Nephron progenitor cell (in vitro differentiated cells): ENCODE measurements at places on chromosomes 16 and 17.

DNA sequence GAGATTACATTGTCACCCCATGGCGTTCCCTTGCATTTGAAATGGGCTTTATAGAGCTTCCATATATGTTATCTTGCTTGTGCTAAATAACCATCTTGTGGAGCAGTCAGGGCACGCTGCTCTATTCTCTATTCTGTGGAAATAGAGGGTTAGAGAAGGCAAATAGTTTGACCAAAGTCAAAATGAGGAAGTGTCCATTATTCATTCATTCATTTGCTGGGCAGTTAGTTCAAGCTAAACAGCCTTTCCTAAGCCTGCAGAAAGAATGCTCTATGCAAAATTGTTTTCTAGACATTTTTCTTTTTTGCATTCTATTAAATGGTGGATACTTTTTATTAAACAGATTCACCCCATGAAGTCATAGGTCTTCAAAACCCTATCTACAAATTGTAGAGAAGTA lies 67.8 kb upstream of the ELAC2 start:
- no peak for DNase-seq

- DNase-seq: peak; percentile 18
These were observed 4.0 kb downstream of the TGFB1I1 start for GRCh38 chr16:31475946-31476302.

GRCh38 chr16:57797526-57798266 lies 4.6 kb downstream of the KIFC3 start:
- DNase-seq: peak; percentile 64

GRCh38 chr16:77499373-77500285 lies 64.8 kb upstream of the ADAMTS18 start:
- DNase-seq: peak; percentile 27

DNA sequence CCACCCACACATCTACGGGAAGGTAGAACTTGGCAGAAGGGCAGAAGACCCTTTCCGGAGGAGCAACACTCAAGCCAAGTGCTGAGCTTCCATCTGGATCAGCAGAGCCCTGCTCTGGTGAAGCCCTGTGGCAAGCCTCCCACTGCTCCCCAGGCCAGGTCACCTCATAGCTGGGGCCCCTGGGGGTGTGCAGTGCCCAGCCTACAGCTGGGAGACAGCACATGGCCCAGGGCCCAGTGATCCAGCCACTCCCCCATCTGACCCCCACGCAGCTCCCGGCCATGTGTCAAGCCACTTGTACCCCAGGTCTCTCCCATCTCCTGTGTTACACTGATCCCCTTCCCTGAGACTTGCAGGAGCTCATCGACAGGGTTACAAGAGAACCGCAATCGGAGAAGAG lies 95.7 kb downstream of the RBFOX3 start:
- no peak for DNase-seq

DNA sequence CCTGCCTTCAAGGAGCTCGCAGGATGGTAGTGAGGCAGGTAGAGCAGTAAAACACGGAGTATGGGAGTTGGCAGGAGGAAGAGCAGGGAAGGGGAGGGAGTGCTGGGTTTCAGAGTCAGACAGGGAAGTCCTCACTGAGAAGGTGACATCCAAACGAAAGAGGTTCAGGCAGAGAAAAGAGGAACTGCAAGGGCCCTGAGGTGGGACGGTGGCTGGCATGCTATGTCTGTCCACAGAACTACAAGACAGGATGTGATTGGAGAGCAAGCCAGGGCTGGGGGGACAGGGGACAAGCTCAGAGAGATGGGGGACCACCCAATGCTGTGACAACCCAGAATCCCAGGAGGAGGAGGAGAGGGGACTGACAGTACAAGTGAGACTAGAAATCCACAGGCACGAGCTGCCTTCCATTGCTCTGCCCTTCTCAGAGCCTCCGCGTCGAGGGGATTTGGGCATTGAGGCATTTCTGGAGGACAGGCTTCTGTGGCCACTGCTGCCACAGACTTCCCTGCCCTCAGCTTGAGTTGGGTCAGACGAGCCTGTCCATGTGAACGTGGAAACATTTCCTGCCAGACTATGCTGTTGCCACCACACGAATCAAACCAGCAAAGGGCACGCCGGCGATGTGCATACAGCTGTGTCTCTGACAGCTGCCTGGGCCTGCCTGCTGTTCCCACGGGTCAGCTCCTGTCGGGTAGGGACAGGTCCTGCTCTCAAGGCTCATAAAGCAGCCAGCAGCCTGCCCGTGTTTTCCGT lies 100.1 kb downstream of the RAB11FIP4 start:
- no peak for DNase-seq

DNA sequence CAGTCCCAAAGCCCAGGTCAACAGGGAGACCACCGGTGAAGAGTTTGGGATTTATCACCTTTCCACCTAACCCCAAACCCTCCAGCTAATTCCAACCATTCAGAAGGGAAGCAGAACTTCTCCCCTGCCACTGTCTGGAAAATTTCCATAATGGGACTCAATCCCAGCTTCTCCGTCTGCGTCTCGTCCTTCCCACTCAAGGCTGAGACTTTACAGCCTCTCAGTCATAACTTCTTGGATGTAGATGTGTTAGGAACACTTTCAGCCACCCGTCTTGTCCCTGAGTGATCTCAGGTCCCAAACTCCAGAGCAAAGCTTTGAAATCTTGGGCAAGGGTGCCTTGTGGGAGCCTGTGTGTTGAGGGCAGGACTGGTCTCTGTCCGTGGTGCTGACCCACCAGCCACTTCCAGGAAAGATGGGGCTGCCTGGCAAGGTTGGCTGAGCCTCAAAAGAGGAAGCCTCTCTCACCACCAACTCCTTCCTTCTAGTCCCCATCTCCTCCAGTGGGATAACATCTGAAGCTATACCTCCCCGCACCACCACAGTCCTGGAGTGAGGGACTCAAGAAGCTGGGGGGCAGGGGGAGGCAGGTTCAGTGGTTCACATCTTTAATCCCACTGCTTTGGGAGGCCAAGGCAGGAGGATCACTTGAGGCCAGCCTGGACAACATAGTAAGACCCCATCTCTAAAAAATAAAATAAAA lies 9.3 kb downstream of the GAS2L2 start:
- DNase-seq: peak; percentile 80

DNA sequence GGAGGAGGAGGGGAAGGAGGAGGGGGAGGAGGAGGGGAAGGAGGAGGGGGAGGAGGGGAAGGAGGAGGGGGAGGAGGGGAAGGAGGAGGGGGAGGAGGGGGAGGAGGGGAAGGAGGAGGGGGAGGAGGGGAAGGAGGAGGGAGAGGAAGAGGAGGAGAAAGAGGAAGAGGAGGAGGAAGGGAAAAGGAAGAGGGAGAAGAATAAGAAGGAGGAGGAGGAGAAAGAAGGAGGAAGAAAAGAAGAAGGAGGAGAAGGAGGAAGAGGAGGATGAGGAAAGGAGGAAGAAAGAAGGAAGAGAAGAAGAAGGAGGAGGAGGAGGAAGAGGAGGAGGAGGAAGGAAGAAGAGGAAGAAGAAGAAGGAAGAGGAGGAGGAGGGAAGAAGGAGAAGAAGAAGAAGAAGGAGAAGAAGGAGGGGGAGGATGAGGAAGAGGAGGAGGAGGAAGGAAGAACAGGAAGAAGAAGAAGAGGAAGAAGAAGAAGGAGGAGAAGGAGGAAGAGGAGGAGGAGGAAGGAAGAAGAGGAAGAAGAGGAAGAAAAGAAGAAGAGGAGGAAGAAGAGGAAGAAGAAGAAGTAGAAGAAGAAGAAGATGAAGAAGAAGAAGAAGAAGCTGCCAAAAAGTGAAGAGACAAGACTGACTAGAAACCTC lies 103.8 kb downstream of the C16orf78 start:
- DNase-seq: no peak

GRCh38 chr17:5118219-5118618 lies 2.4 kb downstream of the USP6 start:
- DNase-seq: no peak

- DNase-seq: no peak
These were observed 21.9 kb downstream of the CPPED1 start for GRCh38 chr16:12781777-12782176.

- DNase-seq: no peak
These were observed 87.5 kb downstream of the SOCS1 start for GRCh38 chr16:11168386-11169051.

DNA sequence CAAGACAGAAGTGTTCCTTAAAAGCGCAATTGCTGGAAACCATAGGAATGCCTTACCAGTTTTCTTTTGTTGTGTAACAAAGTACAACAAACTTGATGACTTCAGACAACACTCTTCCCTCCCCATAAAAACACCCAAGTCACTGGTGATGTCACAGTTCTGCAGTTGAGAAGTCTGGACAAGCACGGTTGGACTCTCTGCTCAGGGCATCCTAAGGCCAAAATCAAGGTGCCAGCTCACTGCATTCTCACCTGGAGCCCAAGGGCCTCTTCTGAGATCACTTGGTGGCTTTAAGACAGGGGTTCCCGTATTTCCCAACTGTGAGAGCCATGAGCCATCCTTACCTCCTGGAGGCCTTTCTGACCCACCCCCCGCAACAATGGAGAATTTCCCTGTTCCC lies 45.6 kb upstream of the MEAK7 start:
- no peak for DNase-seq

DNA sequence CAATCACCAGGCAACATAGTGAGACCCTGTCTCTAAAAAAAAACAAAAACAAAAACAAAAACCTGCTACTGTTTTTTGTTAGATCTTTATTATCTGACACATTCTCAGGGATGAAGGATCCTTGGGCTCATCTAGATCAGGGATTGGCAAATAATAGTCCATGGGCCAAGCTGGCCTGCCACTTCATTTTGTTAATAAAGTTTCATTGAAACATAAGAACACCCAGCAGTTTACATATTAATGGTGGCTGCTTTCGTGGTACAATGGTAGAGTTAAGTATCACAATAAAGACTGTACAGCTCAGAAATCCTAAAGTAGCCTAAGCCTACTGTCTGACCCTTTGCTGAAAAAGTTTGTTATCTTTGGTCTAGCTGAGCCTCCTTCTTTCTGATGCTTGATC lies 32.9 kb upstream of the CLEC18A start:
- DNase-seq: no peak

- DNase-seq: no peak
These were observed 3.6 kb downstream of the ADCY7 start for GRCh38 chr16:50269769-50270509.

DNA sequence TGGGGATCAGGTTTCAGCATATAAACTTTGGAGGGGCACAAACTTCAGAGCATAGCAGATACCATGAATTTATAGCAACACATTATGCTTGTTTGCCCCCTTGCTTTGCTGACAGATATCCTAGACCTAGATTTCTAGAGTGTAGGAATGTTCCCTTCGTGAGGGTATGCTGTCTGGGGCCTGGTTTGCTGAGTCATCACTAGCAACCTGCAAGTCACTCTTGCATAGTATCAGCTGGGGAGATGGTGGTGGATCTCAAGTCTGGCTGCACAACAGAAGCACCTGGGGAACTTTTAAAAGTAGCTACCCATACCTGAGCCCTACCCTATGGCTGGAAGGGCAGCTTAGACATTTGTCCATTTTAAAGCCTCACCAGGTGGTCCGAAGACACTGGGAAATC lies 22.3 kb upstream of the HSBP1 start:
- DNase-seq: no peak

- no peak for DNase-seq
These were observed 361.9 kb downstream of the C16orf95 start for GRCh38 chr16:86955136-86955855.

GRCh38 chr16:22235839-22236745 lies 30.0 kb downstream of the EEF2K start:
- DNase-seq: no peak

DNA sequence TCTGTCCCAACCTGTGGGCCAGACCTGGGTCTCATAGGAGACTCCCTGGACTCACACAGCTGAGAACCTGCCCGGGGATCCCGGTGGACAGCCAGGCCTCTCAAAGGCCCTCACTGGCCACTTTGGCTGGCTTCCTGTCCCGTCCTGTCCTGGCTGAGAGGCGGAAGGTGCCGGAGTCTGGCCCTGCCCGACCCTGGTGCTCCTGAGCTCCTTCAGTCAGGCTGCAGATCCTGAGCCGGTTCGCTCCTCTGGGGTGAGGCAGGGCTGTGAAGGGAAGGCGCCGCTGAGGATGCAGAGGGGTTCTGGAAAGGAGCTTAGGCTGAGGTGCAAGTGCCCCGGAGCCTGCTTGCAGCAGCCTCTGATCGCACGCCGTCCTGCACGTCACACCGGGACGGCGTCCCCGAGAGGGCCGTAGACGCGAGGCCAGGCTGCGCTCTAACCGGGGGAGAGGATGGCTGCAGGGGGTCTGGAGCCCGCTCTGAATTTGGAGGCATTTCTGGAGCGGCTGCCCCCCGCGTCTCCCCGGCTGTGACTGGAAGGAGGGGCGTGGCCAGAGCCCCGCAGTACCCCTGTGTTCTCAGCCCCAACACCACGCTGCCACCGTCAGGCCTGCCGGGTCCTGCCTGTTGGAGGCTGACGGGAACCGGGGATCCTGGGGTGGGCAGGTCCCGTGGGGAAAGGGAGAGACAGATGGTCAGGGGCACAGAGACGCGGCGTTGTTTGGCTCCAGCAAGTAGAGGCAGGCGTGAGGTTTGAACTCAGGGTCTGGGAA lies 4.1 kb downstream of the HGS start:
- no peak for DNase-seq

DNA sequence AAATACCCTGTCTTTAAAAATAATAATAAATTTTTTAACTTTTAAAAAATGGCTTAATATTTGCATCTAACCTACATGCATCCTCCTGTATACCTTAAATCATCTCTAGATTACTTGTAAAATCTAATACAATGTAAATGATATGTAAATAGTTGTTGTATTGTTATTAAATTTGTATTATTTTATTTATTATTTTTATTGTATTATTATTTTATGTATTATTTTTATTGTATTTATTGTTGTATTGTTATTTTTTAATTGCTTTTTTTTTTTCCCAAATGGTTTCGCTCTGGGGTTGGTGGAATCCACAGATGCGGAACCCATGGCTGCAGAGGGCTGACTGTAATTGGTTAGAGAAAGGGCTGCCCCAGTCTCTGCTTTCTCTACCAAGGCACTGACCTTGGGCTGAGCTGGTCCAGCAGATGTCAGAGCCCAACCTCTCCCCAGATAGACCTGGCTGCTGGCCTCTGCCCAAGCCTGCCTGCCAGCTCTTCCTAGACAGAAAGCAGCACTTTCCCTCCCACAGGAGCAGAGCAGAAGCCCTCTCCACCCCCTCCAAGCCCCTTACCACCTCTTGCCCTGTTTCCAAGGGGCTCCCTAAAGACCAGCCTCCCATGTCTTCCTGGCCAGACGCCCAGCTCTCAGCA lies 183.8 kb downstream of the GSG1L start:
- no peak for DNase-seq

GRCh38 chr17:80913928-80914821 lies 77.5 kb upstream of the CHMP6 start:
- DNase-seq: no peak

- DNase-seq: no peak
These were observed 94.1 kb downstream of the SLC39A11 start for GRCh38 chr17:72998343-72998742.

GRCh38 chr17:5431949-5432556 lies 6.9 kb downstream of the C1QBP start:
- no peak for DNase-seq

DNA sequence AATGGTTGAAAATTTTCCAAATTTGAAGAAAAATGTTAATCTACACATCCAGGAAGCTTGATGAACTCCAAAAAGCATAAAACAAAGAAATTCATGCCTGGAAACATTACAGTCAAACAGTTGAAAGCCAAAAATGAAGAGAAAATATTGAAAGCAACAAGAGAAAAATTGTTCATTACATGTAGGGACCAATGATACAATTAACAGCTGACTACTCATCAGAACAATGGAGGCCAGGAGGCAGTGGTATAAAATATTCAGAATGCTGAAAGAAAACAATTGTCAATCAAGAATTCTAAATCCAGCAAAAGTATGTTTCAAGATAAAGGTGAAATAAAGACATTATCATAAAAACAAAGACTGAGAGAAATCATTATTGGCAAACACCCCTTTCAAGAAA lies 21.6 kb downstream of the RCVRN start:
- DNase-seq: no peak

- no peak for DNase-seq
These were observed 406.2 kb downstream of the GRIN2A start for GRCh38 chr16:9775998-9776397.
